ENCODE measurements at places on chromosomes 2 and 18.
A peak's percentile ranks its signal among the peaks of the same experiment; 100 is the strongest.

DNA sequence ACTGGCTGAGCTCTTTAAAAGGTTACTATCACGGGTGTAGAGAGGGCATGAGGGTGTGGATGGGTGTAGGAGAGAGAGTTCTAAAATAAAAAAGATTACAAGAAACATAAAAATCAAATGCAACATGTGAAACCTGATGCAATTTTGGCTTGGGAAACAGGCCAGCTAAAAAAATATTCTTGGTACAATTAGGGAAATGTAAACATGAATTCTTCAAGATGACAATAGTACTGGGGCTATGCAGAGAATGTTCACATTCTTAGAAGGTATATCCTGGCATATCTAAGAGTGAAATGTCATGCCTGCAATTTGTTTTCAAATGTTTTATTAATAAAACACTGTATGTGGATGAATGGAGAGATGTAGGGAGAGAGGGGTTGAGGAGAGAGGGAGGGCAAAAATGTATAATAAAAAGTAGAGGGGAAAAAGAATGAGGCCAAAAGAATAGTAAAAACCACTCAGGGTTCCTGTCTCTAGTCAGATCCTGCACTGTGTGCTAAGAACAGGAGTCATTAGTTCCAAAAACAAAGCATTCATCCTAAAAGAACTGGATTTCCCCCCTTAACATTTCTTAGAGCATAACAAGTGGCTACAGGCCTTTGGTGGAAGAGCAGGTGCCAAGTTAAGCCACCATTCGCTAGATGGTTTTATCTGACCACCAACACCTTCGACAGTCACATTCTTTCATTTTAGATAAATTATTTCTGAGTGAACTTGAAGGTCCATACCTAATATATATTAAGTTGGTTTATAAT, 77.3 kb downstream of the LPIN2 start:
- no peak for DNase-seq

DNA sequence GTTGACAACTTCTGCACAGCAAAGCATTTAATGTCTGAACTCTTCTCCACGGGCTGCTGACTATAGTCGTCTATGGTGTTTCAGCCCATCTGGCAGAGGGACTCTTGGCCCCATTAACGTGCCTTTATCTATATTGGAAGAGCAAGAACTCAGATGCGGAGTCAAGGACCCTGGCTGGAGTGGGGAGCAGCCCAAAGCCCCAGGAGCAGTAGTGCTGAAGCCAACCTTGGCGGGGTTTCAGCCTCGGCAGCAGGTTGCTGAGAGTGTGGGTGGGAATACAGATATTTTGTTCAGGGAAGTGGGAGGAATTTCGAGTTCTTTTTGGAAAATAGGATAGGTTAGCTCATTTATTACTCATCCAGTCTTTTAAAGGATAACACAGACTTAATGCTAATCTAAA, 34.2 kb downstream of the TMEM17 start:
- no peak for DNase-seq

DNA sequence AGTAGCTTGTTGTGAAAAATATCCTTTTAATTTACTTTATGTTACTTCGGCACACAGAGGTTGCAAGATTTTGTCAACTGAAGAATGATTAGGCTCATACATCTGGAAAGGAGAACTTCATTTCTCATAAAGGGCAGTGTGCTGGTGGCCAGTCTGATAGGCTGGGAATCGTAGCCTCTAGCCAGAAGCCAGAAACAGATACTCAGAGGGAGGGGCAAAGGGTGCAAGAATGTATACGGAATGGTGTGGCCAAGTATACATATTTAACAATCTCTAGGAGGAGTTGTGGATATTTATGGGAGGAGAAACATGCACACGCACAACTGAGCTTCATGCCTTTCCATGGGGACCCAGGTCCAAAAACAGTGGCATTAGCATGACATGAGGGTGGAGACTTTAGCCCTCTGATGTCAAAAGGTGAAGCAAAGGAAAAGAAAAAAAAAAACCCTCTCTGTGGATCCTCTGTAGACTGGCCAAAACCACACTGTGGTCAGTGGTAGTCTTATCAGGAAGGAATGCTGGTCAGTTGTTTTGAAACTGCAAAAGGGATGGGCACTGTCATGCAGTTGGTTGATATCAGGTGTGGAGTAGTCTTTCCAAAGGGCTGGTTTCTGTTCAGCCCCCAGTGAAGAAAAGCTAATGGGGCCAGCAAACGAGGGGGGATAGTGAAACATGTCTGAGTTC, 34.9 kb upstream of the APCDD1 start:
- DNase-seq = no peak

DNA sequence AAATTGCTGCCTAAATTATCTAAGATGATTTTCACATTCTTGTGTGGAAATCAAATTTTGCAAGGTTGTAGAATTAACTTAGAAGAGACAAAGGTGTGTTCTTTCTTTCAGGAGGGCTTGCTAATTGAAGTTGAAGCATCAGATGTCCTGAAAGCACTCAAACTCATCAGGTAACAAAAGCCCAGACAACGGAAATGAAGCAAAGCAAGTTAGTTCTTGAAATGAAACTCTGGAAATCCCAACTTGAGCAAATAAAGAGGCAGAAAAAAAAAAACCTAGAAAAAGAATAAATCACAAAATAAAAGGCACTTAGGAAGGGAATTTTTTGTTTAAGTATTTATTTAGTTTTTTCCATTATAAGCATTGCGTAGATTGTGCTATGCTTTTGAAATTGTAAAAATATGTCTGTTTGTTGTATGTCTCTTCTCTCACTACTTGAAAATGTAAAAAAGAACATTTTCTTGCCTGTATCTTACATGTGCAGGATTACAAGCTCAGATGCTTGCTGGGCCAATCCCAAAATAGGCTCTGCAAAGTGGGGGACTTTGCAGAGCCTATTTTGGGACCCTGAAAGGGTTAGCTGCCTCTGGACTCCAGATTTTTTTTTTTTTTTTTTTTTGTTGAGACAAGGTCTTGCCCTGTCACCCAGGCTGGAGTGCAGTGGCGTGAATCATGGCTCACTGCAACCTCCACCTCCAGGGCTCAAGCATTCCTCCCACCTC, 46.7 kb downstream of the FAM161A start:
- peak; percentile 66 for DNase-seq

GRCh38 chr2:193583638-193584400, 1389.1 kb upstream of the TMEFF2 start:
- no peak for DNase-seq

DNA sequence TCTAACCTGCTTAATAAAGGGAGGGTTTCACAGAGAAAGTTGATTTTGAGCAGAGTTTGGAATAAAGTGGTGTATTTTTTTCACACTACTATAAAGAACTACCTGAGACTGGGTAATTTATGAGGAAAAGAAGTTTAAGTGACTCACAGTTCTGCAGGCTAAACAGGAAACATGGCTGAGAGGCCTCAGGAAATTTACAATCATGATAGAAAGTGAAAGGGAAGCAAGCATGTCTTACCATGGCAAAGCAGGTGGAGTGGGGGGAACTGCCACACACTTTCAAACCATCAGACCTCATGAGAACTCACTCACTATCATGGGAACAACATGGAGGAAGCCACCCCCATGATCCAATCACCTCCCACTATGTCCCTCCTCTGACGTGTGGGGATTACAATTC, 546.7 kb downstream of the EPHA4 start:
- DNase-seq = no peak

- no peak for DNase-seq
These were observed 55.7 kb downstream of the CTDP1 start for GRCh38 chr18:79735071-79735980.

GRCh38 chr18:77098029-77098428, 34.6 kb downstream of the MBP start:
- DNase-seq = no peak

GRCh38 chr18:8049147-8049546, 482.0 kb downstream of the PTPRM start:
- DNase-seq = no peak

- DNase-seq = no peak
These were observed 3.5 kb downstream of the TEX261 start for GRCh38 chr2:70991142-70991541.

- DNase-seq = no peak
These were observed 43.7 kb downstream of the RPIA start for GRCh38 chr2:88735133-88735532.

DNA sequence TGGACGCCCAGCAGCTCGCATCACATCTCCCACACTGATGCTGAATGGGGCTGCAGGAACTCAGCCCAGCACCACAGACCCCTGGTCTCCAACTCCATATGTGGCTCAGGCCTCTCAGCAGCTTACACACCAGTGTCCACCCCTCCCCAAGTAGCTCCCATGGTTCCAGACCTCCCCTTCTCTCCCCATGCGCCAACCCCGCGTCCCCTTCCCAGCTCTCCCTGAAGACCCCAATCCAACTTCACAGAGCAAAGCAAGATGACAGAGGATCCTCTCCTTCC, 188.9 kb downstream of the SH3BP4 start:
- DNase-seq = no peak

DNA sequence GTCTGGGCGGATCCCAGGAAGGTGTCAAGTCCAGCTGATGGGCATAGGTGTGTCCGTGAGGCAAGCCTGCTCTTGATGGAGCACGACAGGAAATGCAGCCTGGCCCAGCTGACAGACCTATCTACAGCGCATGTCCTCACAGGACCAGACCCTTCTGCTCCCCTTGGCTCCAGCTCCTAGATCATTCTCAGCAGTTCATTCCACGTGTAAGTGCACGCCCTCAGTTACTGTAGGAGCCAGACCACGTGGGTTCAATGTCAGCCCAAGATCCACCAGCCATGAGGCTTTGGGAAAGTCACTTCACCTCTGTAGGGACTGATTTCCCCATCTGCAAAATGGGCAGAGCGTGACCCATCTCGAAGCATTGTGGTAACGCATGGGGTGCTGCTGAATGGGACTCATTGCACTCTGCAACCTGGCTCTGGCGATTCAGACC, 47.8 kb downstream of the TMEM17 start:
- DNase-seq = no peak

DNA sequence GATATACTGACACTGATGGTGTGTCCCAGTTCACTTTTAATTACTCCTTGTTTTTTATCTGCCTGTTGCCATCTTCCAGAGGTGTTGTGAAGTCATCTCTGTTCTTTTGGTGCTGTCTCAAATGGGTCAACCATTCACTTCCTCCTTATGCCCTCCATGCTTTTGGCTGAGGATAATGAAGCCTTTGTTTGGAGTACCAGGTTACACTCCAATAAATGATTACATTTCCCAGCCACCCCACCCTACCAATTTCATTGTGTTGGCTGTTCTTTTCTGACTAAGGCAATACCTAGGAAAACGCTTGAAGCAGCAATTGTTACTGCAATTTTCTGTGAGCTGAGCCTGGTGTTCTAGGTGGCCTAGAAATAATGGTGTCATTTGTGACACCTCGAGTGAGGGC, 29.8 kb upstream of the ACTG2 start:
- DNase-seq = no peak

DNA sequence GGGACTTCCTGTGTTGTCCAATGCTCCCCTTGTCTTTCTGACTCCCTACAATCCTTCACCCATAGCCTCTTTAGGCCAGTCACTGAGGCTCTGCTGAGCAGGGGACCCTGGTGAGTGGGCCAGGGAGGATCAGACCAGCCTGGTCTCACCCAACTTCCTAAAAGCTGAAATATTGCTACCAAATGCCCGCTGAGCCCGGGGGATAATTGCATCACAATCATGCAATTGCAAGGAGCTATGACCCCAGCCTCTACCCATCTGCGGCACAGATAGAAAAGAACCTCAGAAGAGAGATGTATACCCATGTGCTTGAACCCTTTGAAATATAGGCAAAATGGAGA, 3.7 kb upstream of the SP100 start:
- DNase-seq = no peak

- DNase-seq = peak; percentile 45
These were observed 16.0 kb upstream of the TSPYL6 start for GRCh38 chr2:54271843-54272627.

- no peak for DNase-seq
These were observed 207.7 kb downstream of the TNS1 start for GRCh38 chr2:217795067-217795466.

- no peak for DNase-seq
These were observed 292.6 kb downstream of the CALCRL start for GRCh38 chr2:187155476-187155875.

DNA sequence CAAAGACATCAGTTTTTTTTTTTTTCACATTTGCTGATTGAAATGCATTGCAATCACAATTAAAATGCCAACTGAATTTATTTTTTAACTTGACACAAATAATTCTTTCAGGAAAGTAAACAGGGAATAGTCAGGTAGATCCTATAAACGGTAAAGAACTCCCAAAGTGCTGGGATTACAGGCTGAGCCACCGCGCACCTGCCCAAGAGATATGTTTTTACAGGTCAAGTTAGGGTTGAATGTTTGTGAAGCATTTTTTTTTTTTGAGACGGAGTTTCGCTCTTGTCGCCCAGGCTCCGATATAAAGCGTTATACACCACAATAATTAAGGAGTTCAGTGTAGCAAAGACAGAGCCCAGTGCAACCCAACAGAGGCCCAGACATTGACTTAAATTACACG, 15.1 kb downstream of the ITM2C start:
- DNase-seq = no peak

DNA sequence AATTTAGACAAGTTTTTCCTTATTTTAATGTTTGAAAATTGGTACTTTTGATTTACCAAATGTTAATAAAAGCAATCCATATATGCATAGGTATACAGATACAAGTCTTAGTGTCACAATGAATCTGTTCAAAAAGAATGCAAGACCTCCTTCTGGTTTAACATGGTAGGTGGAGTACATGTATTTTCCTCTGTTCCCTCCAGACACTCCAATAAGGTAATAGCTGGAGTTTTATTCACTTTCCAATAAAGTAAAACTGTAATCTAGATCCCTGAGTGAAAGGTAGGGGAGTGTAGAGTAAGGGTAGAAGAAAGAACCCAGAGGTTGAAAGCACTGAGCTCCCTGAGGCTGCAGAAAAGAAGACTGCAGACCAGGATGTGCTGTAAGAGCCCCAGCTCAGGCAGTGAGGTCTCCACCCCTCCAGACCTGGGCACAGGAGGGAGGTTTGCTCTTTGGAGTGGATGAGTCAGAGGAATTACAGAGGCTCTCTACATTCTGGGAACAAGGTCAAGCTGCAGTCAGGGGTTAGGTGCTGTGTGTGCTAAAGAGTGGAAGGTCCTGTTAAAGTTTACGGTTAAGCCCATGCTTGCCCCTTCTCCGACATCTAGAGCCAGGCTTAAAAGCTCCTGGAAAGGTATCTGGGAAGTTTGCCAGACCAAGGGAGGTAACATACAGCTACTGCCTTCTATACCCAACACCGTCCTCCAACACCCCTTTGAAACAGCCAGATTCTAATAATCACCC, 27.6 kb upstream of the STAT1 start:
- no peak for DNase-seq

GRCh38 chr2:234682492-234683228, 185.8 kb upstream of the ARL4C start:
- DNase-seq = no peak

GRCh38 chr18:62737241-62737873, 22.0 kb downstream of the PHLPP1 start:
- no peak for DNase-seq

- no peak for DNase-seq
These were observed 604.3 kb upstream of the POU3F3 start for GRCh38 chr2:104249629-104250028.

GRCh38 chr2:45982096-45982495, 315.1 kb upstream of the EPAS1 start:
- DNase-seq = no peak

- no peak for DNase-seq
These were observed 103.4 kb upstream of the CAVIN2 start for GRCh38 chr2:191950132-191950874.

GRCh38 chr2:84797271-84797670, 83.6 kb downstream of the TRABD2A start:
- no peak for DNase-seq

- no peak for DNase-seq
These were observed 51.2 kb downstream of the LIMS1 start for GRCh38 chr2:108585436-108585835.
